ENCODE measurements at places on chromosomes 3 and 15.

DNA sequence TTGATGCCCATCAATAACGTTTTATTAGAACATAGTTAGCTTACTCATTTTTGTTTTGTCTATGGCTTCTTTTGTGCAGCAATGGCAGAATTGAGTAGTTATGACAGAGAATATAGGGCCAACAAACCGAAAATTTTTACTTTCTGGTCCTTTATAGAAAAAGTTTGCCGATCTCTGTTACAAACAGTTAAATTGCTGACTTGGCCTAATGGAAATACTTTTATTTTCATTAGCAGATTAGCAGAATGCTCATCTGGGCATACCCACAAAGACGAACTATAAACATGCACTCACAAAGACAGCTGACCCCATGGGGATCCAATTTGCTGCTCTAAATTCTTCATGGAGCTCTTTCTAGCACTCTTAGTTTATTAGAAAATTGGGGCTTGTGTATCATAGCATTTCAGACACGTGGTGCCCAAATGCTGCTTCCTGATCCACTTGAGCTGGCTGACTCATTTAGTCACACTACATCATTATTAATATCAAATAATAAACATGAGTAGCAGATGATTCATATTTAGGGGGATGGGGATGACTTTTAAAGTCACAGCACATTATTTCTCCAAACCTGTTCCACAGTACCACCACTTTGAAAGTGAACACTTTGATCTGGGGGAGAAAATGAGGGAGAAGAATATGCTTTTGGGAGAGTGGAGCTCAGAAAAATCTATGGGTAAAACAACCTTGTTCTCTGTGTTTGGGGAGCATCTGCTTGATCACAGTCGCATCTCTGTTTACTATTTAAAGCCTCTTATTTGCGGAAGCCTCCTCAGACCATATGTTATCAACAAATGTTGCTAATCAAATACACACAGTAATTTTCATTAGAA is 228.1 kb upstream of the FEZF2 start:
- DNase-seq: no peak

GRCh38 chr3:182914341-182914740 is 66.0 kb downstream of the DCUN1D1 start:
- no peak for DNase-seq

- no peak for DNase-seq
These were observed 215.6 kb upstream of the UMPS start for GRCh38 chr3:124514683-124515082.

DNA sequence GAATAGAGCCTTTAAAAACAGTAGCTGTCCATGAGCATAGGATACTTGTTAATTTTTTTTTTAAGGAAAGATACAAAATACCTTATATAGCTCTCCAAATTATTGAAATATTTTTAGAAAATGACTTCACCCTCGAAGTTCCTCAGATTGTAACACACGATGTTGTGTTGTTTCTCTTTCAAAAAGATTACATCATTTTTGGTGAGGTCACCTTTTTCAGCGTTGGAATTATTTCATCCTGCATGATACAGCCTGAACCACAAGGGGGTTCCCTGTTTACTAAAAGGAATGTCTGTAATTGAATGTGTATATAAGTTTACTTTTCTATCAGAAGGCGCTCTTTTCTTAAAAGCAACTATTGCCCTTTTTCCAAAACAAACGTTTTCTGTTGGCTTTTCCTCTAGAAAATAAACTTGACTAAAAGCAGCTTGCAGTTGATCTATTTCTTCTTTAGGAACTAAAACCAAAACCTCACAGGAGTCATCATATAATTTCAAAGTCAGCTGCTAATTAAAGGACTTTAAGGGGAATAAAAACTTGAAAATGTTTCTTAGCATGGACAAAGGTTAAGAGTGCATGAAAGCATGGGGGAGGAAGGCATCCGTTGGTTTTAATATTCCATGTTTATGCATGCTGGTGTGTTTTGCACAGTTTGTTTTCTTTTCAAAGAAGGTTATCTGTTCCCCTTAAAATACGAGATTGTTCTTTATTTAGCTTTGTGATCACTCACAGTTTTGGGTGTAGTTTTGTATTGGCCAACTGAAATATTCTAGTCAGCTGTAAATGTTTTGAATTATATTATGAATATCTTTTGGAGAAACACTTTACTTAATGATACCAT is 29.4 kb downstream of the LYSMD4 start:
- DNase-seq: peak; percentile 56

DNA sequence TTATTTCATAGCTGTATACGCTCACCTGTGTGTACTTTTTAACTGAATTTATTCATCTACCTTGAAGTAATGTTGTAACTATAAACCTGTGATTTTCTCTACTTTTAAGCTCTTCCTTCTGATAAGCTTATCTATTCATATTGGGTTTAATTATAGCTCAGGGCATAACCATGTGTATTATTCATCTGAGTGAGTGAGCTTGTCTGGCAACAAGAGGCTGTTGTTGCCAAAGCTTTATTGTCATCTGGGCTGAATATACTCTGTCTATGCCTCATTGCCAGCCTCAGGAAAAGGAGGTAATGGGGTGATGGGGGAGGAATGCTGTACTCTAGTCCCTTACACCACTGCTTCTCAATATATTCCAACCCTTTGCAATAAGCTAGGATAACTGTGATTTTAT is 292.4 kb downstream of the UBE2E2 start:
- no peak for DNase-seq

DNA sequence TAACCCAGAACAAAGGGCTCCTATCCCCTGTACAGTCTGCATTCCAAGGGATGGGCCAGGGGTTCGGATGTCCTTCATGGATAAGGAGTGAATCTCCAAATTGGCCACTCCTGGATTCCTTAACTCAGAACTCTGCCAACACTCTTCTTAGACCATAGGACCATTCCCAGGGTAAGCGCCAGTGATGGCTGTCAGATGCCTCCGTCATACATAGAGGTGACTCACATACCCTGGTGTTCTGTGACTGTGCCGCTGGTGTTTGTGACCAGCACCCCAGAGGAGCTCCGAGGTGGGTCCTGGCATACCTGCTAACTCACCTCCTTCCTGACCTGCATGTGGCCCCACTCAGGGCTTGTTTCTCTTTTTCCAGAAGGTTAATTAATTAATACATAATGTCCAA is 134.7 kb downstream of the KLF13 start:
- DNase-seq: no peak

GRCh38 chr3:119641416-119641815 is 19.0 kb downstream of the POPDC2 start:
- no peak for DNase-seq

DNA sequence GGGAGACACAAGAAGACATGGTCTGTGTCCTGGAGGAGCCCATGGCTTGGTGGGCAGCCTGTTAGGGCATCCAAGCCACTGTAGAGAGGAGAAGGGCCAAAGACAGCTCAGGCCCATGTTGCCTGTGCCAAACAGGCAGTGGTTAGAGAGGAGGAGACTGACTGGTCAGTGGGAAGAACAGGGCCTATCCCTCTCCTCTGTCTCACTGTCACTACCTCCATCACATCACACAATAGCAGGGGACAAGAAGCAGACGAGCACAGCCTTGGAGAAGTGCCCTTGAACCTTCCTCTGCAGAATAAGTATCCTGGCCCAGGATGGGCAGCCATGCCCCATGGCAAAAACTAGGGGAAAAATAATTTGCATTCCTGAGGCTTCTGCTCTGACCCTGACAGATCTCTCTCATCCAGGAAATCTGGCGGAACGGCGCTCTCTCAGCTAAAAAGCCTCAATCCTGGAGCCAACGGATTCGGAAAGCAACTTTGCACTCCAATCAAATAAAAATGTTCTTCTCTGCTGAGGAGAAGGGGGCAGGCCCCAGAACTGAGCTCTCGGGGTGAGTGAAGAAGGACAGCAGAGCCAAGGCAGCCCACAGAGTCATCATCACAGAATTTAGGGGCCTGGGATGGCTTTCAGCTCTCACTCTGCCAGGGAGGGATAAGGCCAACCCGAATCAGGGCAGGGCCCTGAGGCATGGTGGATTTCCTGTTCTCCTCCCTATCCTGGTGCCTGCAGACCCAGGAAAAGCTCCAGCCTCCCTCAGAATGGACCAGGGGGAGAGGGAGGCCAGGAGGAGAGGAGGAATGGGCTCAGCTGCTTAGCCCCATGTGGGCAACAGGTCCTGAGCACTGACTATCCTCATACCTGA is 1.6 kb downstream of the SHF start:
- DNase-seq: no peak

DNA sequence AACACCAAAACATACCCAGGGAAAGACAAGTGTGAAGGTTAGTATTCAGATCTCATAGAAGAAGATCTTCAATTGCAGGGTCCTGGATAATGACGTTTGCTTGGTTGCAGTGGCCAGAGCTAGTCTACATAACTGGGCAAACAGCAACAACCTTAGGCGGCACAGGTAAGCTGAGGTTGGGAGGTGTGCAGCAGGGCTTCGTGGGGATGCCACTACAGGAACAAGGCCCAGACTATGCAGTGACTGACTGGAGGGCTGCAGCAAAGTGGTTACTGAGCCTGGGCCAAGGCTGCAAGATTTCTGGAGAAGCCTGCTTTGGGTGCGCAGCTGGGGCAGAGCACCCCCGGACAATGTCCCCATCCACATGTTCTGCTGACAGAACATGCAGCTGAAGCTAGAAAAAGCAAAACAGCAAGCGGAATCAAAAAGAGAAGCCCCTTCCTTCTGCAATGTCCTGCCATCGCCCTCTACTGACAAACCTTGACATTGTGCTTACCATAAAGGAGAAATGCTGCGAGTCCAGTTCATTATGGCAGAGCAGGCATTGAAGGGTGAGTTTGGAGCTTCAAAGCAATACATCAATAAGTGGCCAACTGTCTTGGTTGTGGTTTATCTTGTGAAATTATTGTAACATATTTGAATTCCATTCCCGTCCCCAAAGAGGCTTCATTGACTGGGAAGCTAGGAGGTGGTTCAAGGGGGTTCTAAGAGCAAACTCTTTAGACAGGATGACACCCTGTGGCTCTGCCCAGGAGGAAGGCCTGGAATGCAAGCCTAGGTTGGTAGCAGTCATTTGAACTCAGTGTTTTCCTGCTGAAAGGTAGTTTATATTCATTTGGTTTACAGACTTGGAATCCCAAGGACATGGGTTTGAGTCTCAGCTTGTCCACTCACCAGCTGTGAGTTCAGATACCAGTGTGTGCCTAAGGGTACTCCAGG is 217.0 kb downstream of the PDCD6IP start:
- no peak for DNase-seq

DNA sequence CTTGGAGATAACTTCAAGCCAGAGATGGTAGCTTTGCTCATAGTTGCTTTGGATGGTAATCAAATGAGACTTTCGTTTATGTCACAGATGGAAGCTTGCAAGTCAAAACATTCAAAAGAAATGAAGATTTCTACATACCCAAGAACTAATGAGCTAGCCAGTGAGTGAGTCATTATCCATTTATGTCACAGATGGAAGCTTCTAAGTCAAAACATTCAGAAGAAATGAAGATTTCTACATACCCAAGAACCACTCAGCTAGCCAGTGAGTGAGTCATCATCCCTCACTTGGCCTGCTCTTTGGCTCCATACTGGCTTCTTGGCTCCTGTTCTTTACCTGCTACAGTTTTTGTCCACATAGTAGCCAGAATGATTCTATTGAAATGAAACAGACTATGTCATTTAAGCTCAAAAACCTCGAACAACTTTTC is 559.8 kb upstream of the CBLB start:
- DNase-seq: no peak

DNA sequence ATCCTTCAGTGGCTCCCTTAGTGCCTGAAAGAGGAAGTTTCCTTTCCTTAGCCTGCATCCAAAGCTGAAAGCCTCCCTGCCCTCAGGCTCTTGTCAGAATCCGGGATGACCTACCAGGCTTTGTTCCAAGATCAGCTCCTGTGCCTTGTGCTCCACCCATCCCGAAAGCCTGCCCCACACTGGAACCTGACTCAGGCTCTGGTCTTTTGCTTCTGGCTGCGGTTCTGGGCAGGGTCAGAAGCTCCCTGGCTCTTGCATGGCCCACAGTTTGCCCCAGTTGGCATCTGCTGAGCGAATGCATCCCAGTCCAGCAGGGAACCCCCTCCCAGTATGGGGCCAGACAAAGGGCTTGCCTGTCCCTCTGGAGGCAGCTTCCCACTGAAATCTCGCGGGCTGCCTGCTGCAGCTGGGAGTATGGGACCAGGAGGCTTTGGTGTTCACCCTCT is 25.9 kb upstream of the KIF23 start:
- no peak for DNase-seq

DNA sequence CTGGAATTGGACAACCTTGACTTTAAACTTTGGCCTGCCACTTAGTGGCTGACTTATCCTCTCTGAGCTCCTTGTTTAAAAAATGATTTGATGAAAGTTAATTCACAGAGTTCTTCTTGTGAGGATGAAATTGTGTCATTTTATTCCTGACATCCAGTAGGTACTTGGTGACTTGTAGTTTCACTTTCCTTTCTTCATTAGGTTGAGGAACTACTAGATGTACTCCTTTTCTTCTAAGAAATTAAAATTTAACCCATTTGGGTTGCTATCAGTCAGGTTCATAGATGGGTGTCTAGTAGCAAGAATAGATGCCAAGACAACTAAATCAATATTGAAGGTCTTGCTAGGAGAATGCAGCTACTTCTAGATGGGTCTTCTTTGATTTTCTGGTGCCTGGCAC is 5.2 kb downstream of the NR1D2 start:
- no peak for DNase-seq

GRCh38 chr15:40523611-40524010 is 41.2 kb downstream of the CCDC32 start:
- DNase-seq: no peak

- no peak for DNase-seq
These were observed 58.1 kb downstream of the RSRC1 start for GRCh38 chr3:158167737-158168557.

DNA sequence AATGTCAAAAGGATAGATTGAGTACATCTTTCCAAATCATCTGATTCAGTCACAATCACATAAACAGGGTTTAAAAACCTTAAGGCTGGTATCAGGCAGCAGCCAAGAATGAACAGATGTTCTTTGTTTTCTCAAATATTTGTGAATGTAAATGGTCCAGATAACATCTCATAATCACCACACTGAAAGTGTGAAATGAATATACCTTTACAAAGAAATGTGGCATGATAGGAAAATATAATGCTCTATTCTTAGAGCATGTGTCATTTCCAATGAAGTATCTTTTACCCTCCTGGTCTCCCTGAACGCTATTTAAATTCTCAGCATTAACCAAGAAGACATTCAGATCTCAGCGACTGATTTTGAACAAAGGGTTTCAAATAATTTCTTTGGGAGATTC is 8.8 kb upstream of the ACTC1 start:
- DNase-seq: no peak

- DNase-seq: no peak
These were observed 51.2 kb downstream of the UBE2E2 start for GRCh38 chr3:23254282-23254681.

- peak; percentile 74 for DNase-seq
These were observed 82.6 kb downstream of the LSM3 start for GRCh38 chr3:14261229-14261628.

DNA sequence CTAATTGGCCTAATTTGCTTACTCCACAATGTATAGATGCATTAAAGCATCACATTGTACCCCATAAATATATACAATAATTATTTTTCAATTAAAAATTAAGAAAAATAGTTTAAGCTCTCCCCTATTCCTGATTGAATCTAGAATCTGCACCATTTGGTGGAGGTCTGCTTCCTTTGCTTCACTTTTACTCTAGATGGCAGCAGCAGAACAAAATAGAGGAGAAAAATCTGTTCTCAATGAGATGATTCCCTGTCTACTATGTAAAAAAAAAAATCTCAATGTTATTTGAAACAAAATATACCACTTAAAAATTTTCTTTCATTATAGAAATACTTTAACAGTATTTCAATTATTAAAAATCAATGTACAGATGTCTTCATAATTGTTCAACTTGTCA is 109.6 kb upstream of the FXR1 start:
- no peak for DNase-seq

All from CD4-positive, alpha-beta T cell treated with Interleukin-10 for 1 hour (primary cell).